ENCODE measurements at places on chromosomes 3 and 15. TPM values are rescaled to one million over a fixed set of nuclear protein-coding genes. Genes with fewer than 3 reads are reported as not detected.

GOLGA8Q gene
- 0.25 TPM for total RNA-seq

C3orf49 gene
- total RNA-seq = not detected

VWA5B2 gene
- 0.44 TPM for total RNA-seq

CCR2 gene
- total RNA-seq = not detected

ANAPC13 gene
- total RNA-seq = 46.5 TPM

AGTR1 gene
- total RNA-seq = 0.30 TPM

DUOXA2 gene
- total RNA-seq = not detected

Data from A549 treated with RU486 at 1 μM for 4 hours (cell line).